Suppressor macrophage (primary cell): ENCODE measurements at places on chromosomes 13 and 19.

DNA sequence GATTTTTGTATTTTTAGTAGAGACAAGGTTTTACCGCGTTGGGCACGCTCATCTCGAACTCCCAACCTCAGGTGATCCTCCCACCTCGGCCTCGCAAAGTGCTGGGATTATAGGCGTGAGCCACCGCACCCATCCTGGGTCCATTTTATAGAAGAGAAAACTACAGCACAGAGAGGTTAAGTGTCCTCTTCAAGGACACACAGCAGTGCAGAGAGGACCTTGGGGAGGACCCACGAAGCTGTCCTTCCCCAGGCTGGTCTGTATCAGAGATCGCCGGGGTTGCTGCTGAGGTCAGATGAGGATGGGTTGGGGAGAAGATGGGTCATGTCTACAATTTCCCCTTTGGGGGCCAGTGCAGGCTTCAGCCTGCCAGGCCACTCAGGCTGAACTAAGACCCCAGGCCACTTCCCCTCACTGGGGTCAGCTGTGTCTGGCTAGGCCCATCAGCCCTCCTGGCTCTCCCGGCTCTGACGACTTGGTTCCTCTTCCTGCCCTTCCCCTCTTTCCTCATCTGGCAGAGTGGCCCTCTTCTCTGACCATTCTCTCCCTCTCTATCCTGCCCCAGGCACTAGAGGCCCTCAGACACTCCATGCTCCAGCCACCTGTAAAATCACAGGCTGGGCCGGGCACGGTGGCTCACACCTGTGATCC is 9.6 kb downstream of the MYO1F start:
- DNase-seq, result peak; percentile 94

- no peak for DNase-seq
Measured at GRCh38 chr19:38850436-38850975, 720 bp upstream of the HNRNPL start.

DNA sequence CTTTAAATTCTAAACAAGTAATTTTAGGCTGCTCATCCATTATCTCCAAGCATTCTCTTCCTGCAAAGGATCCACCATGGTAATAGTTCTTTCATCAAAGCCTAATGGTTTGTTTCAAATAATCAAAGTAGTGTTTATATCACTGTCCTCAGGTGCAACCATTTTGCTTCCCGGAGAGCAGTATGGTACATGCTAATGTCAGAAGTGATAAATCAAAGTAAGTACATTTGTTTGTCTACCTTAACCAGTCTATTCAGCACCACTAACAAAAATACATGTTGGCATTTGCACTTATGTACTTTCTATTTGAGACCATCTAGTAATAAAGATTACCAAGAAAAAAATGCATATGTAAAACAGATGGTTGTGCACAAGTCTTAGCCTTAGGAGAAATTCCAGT is 37.5 kb downstream of the DACH1 start:
- DNase-seq, result no peak

DNA sequence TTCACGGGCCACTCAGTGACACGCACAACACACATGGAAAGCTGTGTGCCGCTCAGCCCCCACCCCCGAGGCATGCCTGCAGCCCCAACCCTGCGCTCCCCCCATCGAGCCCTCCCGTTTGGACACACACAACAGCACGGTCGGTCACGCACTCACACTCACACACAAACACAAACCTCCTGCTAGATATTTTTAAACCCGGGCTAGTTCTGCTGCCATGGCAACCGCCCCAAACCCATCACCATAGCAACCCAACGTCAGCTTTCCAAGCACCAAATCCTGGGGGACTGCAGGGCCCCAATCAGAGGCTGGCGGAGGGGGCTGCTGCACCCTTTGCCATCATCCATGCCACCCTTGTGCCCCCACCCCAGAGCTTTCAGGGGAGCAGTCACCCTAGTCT is 2.5 kb upstream of the NOVA2 start:
- DNase-seq, result no peak

DNA sequence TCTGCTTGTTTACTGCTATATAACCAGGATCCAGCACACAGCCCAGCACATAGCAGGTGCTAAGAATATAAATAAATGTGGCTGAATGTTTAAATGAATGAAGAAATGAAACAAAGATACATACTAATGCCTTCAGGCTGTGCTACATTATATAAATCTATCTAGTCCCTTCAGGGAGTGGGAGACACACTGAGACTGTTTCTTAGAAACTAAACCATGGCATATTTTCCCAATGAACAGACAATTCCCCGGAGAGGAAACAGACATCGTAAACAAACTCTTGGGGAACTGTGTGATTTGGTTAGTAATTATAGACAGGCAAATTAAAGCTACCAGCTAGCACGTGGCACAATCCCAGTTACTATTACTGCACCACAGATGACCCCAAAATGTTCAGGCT is 9.7 kb upstream of the FEM1A start:
- DNase-seq, result no peak

DNA sequence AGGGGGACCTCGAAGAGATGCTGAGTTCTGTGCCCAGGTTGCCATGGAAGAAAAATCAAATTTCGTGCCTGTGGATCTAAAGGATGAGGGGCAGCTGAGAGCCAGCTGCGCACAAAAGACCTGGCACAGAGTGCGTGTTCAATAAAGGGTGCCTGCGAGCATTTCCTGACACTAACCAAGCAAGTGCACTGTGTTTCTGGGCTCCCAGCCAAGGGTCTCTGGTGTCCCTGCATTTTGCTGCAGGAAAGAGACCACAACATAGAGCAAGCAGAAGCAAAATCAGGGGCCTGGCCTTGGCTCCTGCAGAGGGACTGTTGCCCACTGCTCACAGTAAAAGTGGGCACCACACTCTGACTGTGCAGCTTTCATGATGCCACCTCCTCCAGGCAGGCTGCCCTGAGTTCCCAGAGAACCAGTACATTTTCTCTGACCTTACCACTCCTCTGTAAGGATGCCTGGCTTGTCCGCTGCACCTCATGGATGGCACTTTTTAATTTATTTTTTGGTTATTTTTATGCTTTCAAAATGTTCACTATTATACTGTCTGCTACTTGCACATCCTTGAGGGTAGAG is 70.8 kb upstream of the GPR12 start:
- no peak for DNase-seq

DNA sequence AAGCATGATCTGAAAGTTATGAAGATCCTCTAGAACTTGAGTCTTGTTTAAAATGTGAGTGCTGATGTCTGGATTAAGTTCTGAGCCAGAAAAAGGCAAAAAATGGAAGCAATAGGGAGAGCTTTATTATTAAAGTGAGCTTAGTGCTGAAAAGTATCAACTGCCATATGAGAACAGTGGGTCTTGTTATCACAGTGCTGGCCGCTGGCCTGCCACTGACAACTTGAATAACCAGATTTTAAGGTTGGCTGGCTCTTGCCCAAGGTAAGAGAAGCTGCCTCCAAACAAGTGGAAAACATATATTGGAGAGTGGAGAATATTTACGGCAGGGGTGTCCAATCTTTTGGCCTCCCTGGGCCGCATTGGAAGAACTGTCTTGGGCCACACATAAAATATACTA is 33.9 kb downstream of the NUFIP1 start:
- DNase-seq, result no peak

GRCh38 chr19:48569814-48570213 is 17.8 kb downstream of the SULT2B1 start:
- DNase-seq, result no peak

GRCh38 chr13:76797361-76797760 is 88.8 kb downstream of the KCTD12 start:
- DNase-seq, result no peak

DNA sequence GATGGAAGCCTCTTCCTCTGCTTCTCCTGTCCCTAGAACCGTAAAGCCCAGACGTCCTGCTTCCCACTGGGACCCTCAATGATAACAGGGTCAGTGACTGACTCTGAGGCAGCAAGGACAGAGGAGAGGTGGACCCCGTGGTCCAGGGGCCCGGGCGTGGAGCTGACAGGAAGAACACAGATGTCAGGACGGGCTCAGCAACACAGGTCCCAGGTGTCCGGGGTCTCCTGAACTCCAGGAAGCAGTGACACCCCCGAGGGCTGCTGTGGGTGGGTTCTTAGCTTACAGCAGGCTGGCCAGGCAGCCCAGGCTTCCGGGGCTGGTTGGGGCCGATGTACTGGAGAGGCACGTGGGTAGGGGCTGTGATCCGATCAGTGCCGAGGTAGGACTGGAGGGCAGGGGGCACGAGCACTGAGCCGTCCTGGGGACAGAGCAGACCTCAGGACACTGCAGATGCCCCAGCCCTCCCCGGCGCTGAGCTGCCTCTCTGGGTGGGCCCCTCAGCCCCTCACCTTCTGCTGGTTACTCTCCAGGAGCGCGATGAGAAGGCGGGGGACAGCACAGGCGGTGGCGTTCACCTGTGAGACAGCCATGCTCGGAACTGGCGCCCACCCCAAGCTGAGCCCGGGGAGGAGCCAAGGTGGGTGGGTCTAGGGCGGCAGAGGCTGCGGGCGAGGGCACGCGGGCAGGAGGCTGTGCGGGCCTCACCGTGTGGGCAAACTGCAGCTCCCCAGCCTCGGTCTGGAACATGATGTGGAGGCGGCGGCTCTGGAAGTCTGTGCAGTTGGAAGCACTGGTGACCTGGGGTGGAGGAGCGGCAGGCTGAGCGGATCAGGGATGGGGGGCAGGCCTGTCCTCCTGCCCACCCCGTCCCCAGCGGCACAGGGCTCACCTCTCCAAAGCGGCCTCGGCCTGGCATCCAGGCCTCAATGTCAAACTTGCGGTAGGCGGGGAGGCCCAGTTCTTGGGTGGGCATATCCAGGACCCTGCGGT is 3.6 kb upstream of the CCER2 start:
- no peak for DNase-seq

- DNase-seq, result peak; percentile 77
Measured at GRCh38 chr13:41061914-41062837, 867 bp downstream of the WBP4 start.

DNA sequence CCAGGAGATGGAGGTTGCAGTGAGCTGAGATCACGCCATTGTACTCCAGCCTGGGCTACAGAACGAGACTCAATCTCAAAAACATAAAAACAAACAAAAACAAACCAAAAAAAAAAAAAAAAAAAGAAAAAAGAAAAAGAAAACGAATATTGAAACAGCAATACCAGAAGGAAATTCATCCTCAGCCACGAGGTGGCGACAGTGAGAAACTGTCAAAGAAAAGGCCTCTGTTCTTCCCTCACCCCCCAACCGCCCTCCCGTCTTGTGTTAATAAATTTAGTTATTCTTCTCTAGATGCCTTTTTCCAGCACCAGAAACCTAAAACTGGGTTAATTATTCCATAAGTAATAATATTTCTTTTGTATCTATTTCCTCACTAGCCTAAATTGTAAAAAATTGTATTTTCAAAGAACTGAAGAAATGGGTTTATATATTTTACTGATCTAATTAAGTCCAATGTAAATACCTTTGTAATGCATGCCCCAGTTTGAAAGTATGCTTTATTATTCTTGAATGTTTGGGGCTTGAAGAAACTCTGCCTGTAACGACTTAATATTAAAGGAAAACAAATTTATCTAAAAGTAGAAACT is 38.6 kb downstream of the LIG4 start:
- DNase-seq, result peak; percentile 55

DNA sequence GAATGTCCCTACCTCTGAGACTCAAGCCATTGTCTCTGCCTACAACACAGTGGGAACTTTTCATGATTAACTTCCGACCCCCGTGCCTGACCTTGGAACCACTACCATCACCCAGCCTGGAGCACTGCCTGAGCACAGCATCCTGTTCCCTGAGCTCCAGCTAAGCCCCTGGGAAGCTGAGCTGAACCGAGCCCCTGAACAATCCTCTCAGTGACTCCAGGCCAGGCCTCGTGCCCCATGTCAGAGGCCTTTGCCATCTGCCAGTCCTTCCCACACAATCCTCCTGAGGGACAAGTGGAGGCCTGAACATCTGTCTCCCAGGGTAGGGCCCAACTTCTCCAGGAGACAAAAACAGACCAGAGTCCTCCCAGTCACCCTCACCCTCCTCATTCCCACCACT is 17.5 kb downstream of the CEACAM3 start:
- DNase-seq, result no peak

DNA sequence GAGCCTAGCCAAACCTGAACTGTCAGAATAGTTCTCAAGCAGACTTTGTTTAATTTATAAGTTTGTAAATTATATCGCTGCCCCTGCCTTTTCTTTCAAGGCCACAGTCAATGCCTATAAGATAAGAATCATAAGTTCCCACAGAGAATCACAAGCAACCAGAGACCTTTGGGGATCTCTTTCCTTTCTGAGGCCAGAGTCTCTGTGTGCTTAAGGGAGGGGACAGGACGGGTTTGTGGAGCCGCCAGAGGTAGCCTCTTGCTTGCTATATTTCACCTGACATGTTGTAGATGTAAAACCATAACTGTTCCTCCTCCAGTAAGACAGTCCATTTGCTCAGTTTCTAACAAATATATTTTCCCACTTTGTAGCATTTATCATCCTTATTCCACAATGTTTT is 458.8 kb downstream of the RFC3 start:
- no peak for DNase-seq
